ENCODE measurements at places on chromosomes 2 and 18.
A peak's percentile ranks its signal among the peaks of the same experiment; 100 is the strongest.

DNA sequence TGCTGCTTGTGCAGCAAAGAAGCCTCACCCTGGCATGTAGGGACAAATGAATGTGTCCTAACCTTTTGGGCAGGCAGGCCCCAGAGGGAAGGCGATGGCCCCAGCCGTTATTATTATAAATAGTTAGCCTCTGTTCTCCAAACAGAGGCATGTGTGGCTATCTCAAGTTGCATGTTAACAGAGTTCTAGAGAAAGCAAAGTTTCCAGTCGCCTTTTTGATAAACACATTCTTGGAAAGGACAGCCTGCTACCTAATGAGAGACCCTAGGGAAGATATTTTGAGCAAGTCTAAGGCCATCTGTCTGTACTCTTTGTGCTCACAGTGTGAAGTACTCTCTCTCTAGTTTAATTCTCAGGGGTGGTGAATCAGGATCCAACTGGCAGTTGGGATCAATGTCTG, 97.4 kb upstream of the FHL2 start:
- no peak for DNase-seq

DNA sequence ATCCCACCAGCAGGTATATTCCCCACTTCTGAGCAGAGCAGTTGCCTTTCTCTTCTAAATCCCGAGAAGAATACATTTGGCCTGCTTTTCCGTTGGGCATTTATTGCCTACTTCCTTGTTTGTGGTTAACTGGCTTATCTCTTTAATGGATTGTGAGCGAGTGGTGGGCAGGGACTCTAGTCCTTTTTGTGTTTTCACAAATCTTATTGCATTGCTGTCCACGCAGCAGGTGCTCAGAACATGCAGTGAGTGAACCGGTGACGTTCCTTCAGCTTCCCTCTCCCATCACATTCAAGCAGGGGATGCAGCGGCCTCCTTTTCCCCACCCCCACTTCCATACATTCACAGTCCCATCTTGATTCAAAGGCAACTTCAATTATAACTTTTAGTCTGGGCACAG, 28.9 kb upstream of the GAREM2 start:
- no peak for DNase-seq

DNA sequence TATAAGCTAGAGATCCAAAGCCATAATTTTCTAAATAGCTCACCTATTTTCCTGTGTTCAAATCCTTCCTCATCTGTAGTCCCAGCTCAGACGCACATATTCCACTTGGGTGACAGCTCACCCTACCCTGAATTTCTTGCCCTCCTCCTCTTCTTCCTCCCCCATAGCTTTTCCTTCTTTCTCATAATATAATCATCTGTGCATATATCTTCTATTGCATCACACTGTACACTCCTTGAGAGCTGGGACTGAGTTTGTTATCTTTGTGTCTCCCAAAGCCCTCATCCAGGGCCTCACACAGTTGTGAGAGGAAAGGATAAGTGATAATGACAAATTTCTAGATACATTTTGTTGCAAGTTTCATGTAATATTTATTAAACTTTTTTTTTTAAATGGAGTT, 55.9 kb upstream of the RTN4 start:
- DNase-seq: no peak

DNA sequence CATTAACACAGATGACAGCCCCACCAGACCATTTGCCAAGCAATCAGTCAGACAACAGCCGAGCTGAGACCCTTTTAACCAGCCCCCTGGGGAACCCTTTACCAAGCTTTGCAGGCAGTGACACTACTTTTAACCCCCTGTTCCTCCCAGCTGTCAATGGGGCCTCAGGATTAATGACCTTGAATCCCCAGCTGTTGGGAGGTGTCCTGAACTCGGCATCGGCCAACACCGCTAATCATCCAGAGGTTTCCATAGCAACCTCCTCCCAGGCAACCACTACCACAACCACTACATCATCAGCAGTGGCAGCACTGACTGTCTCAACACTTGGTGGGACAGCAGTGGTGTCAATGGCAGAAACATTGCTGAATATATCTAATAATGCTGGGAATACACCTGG, 160.9 kb upstream of the EPC2 start:
- peak; percentile 52 for DNase-seq

GRCh38 chr2:11075221-11075620, 80.0 kb upstream of the SLC66A3 start:
- DNase-seq: no peak

GRCh38 chr2:45855374-45855773, 203.9 kb downstream of the PRKCE start:
- no peak for DNase-seq
